Urothelium cell line (cell line): ENCODE measurements at places on chromosomes 1 and 21.

GRCh38 chr1:221743416-221744208 is 1.7 kb upstream of the DUSP10 start:
- DNase-seq, result no peak

DNA sequence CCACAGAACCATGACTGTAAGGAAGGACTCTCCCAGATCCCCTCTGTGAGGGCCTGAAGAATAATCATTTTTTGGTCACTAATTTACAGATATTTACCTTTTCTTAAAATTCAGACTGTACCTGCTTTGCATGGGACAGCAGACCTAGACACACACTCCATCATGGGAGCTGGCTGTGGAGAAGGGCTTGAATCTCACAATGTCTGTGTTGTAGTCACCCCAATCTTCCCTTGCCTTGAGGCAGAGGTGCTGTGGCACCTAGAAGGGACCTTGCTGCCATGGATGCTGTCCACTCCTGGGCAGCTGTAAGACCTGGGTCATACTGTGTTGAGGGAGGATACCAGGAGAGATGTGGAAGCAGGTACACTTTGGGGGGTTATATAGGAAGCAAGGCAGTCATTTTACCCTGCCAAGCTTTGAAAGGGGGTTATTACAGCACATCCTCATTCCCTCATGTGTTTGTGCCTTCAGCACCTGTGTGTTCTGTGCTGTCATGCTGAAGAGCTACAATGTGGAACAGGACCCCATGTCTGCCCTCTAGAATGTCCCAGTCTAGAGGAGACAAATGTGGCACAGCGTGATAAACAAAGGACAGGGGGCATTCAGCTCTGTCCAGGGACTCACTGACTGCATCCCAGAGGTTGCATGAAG is 27.1 kb downstream of the TRAF5 start:
- DNase-seq, result no peak

DNA sequence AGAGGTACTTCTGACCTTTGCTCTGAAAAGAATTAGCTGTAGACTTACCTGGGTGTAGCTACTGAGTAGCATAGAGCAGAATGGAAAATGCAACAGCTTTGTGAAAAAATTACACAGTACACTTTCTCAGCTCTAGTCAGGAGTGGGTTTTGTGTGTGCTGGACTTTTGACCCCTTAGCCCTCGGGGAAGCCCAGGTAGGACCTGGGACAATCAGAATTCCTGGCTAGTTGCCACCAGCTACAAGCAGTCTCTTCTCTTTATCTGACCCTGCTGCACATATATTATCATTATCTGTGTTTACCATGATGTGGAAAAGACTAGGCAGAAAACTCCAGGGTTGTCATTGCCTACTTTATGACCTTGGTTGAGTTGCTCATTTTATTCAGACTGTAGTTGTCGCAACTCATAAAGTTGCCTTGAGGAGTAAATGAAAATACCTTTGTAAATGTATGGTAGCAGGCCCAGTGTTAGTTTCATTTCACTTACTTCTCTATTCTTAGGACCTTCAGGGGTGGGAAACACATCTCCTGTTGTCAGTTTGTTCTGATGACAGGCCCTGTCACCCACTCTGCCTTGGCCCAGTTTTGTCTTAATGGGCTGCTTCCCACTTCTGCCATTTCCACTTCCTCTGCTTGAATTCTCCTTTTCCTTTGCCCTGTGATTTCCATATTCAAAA is 5.4 kb downstream of the NEK7 start:
- no peak for DNase-seq

DNA sequence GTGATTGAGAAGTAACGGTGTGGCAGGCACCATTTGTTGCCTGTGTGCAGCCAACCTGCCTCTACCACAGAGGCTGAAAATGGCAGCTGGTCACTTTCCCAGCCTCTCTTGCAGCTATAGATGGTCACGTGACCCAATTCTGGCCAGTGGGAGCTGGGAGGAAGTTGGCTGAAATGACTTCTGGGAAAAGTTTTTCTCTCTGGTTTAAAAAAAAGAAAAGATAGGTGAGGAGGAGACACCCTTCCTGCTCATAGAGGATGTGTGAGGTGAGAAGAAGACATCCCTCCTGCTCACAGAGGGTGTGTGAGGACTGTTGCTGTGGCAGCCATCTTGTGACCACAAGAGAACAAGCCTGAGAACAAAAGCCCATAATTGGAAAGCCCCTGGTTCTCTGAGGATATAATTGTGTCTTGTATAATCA is 122.8 kb downstream of the SYF2 start:
- no peak for DNase-seq
